ENCODE measurements at places on chromosomes 12 and 14.

DNA sequence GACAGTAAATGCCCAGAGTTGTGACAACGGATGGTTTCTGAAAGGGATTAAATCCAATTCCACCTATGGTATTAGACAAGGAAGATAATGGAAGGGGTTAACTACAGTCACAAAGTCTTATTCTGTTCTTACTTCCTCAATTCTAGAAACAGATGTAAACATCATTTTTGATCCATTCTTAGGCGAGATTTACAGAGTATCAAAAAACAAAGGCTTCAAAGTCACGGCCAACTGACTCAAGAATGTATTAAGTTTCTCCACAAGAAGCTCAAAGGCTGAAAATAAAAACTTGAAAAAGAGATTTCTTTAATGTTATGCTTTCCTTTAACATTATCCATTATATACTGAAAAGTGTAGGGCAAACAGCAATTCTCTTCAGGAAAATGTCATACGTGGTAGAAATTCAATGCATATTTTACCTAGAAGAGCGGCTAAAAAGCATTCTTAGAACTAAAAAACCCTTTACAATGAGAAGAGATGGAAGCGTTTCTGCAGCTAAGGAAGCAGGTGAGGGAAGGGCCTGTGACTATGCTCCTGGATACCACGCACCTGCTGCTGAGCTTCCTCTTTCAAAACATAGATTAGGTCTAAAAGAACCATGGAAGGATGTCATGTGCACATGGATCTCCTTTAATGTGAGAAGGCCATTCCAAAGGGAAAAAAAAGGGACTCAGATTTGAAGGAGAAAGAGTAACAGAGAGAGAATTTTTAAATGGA, 185.8 kb downstream of the STXBP6 start:
- no peak for ATAC-seq

DNA sequence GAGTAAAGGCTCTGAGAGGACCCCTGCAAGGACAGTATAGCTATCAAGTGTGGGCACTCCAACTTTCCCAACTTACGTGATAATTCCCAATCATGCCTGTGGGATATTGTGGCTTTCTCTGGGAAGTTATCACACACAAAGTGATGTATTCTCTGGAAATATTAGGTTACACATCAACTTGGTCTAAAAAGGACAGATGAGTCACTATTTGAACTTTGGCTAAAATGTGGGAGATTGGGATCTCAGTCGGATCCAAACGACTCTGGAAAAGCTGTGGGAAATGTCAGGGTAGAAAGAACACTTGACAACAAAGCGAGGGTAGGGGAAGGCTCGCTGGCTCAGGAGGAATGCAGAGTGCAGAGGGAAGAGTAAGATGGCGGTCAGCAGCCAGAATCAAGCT, 1048.9 kb downstream of the BCL11B start:
- no peak for ATAC-seq

GRCh38 chr12:12561371-12562015, 1.2 kb downstream of the DUSP16 start:
- ATAC-seq = peak; percentile 51

DNA sequence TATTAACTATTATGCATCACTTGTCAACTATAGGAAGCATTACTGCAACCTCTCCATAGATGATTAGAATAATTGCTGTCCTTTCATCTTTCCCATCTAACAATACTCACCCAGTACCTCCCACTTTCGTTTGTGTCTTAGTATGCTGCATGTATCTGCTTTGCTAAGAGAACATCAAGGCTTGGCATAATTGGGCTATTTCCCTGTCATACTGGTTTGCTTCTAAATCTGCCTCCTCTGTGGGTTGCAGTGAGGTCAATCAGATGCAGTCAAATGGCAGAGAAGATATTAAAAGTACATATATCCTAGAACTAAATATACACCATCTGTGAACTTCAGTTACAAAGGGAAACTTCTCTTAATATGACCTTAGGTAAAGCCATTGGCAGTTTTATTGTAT, 710.8 kb downstream of the DIO2 start:
- ATAC-seq = no peak

DNA sequence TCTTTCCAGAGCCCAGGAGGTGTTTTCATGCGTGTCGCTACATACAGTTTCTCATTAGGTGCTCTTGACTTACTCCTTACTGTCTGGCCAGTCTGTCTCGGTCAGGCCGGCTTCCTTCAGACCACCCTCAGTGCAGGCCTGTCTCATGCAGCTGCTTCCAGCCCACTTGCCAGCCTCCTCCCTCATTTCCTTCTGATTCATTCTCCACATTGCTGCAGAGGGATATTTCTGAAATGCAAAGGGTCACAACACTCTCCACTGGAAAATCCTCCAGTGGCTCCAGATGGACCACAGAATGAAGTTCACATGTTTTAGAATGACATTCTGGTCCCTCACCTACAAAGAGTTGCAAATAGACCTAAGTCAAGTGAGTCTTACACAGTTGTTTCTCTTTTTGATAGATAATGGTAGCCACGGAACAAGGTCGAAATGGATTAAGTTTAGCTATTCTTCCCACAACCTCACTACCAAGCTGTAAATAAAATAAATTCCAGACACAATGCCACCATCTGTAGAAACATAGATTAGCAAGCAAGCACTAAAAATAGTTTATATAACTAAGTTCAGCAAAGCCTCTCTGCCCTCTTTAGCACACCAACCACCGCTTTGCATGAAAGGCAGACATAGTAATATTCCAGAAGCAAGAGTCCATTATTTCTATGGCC, 146.9 kb downstream of the ESR2 start:
- no peak for ATAC-seq

DNA sequence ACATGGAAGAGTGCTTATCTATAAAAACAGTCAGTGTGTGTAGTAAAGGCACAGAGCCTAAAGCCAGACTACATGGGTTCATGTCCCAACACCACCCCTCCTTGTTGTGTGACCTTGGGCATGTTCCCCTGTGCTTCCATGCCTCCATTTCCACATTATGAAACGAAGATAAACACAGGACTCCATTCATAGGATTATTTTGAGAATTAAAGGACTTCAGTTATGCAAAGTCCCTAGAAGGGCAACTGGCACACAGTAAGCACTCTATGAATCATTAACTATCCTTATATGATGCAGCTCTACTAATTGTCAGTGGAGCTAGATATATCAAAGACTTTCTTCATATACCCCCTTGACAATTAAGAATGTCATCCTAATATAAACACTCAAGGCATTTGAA, 17.8 kb downstream of the IFNG-AS1 start:
- no peak for ATAC-seq

- no peak for ATAC-seq
These were observed 47.9 kb upstream of the GARIN2 start for GRCh38 chr14:67141146-67141900.

- ATAC-seq = no peak
These were observed 934 bp upstream of the ZC2HC1C start for GRCh38 chr14:75068294-75069120.

GRCh38 chr12:57952766-57953165, 11.4 kb downstream of the ATP23 start:
- ATAC-seq = no peak

GRCh38 chr14:94011795-94012194, 14.3 kb upstream of the OTUB2 start:
- ATAC-seq = no peak

GRCh38 chr12:80936642-80937390, 918 bp downstream of the LIN7A start:
- peak; percentile 43 for ATAC-seq

GRCh38 chr14:106120101-106120500, 593.7 kb downstream of the TMEM121 start:
- no peak for ATAC-seq

DNA sequence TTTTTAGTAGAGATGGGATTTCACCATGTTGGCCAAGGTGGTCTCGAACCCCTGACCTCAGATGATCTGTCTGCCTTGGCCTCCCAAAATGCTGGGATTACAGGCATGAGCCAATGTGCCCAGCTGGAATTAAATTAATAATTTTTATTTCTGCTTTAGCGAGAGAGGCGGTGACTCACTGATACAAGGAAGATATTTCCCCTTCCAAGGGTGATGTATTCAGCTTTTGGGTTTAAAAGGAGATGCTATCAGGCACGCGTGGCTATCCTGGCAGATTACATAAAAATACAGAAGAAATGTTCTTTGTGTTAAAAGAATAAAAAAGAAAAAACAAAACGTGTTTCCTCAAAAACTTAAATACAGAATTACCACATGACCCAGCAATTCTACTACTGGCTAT, 12.4 kb upstream of the P2RX7 start:
- no peak for ATAC-seq

DNA sequence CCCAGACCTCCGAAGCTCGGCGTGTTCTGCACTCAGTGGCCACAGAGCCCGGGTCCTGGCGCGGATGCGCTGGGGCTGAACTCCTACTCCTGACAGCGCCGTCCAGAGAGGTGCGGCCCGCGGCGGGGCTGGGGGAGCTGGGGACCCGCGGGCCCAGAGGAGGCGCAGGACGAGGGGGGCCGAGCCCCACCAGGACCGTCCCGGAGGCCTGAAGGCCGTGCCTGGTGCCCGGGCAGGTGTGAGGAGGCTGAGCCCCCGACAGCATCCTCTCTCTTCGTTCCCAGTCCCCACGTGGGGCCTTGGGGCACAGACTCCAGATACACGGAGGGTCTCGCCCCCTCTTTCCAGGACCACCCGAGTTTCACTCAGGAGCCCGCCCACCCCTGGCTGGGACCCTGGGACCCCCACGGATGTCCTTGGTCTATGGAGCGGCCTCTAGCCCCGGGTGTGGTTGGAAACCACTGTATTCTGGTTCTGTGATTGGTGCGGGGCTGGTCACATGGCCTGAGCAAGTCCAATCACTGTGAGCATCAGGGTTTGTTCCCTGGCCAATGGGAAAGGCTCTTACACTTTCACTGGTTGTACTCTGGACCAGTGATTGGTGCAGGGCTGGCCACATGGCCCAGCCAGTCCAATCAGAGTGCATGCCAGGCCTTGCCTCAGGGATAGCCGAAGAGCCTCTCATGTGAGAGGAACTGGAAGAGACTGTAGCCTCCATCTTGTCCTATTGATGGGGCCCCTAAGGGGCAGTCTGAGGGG, 217.6 kb upstream of the SFSWAP start:
- no peak for ATAC-seq

DNA sequence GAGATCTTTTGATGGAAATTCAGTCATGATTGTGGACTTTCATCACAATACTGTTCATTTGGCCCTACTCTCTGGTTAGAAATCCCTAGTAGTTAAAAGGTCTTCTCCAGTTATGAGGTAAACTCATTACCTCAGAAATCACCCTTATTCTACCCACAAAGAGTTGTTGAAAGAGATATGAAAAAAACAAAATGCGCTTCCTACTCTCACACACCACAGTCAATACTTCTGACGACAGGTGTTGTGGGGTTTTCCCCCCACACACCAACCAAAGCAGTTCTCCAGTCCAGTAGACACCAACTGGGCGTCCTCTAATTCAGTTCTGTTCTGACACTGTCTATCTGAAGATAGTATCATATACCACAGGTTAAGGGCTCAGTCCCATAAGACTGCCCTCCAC, 54.9 kb downstream of the TRMT5 start:
- peak; percentile 92 for ATAC-seq

GRCh38 chr12:495466-495865, 35.7 kb downstream of the B4GALNT3 start:
- ATAC-seq = no peak

DNA sequence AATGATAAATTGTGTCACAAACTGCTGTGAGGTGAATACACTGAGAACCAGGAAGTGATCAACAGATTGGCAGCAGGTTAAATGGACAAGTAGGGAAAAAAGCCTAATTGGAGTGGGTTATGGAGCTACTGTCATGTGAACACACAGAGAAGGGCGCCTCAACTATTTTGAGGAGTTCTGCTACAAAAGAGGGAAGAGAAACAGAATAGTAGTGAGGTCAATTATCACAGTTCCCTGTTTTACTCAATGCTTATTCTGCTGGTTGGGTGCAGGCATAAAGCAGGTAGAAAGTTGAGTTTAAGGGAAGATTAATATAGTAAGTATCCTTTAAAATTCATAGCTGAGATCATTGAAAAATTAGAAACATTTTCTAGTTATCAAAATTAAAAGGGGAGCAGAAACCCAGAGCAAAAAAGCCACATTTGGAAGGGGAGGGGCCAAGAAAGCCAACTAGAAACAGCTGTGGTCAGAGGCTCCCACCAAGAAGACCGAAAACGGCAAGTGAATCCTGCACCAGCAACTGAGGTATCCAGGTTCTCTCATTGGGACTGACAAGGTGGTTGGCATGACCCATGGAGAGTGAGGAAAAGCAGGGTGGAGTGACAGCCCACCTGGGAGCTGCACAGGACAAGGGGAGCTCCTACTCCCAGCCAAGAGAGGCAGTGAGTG, 105.7 kb downstream of the ZC3H14 start:
- ATAC-seq = peak; percentile 86

GRCh38 chr14:105117257-105117646, 51.3 kb downstream of the JAG2 start:
- no peak for ATAC-seq

DNA sequence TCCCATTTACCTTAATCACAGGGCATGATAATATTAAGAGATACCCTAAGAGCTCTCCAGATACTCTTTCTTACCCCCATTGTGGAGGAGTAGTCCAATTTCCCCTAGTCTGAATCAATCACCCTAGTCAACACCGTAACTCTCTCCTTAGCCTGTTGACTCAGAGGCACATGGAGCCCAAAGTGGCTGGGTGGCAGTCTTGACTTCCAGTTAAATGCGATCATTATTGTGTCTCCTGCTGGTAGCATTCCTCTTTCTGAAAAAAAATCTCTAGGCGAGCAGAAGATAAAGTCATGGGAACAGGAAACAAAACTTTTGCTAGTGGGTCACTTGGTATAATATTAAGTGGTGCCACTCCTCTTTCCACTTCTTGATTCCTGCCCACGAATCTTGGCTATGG, 46.4 kb downstream of the EMP1 start:
- no peak for ATAC-seq

- ATAC-seq = no peak
These were observed 723 bp downstream of the NFATC4 start for GRCh38 chr14:24368562-24369252.

GRCh38 chr12:19665121-19665900, 226.0 kb downstream of the AEBP2 start:
- ATAC-seq = no peak

GRCh38 chr14:32492457-32492856, 163.4 kb downstream of the AKAP6 start:
- no peak for ATAC-seq

- no peak for ATAC-seq
These were observed 2.9 kb upstream of the CMAS start for GRCh38 chr12:22042976-22043669.

- no peak for ATAC-seq
These were observed 22.1 kb upstream of the AQP2 start for GRCh38 chr12:49928471-49928870.

GRCh38 chr14:101018561-101019290, 115.2 kb upstream of the RTL1 start:
- no peak for ATAC-seq

- ATAC-seq = no peak
These were observed 325.5 kb downstream of the RAD51B start for GRCh38 chr14:68145036-68145435.

DNA sequence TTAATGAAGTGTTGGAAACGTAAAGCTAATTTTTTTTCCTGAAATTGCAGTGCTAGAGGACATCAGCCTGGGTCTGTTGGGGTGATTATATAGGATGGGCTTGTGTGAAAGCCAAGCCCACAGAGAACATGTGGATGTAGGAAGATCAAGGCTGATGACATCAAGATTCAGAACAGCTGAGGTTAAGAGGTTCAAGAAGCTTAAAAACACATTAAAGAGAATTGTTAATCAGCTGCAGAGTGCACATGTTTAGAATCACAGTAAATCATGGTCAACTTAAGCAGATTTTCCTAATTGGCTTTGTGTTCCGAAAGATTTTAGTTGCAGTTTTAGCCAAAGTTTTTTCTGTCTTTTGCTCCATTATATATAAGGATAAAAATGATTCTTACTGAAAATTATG, 87.9 kb upstream of the PRICKLE1 start:
- ATAC-seq = no peak

All from stimulated activated memory B cell treated with anti-CD40 and anti-IgM and Interleukin-4, amounts not matched to agents 10 μg/mL and 1 μg/mL and 100 μg/mL, for 72 hours (primary cell).